Stimulated activated CD4-positive, alpha-beta T cell treated with anti-CD3 and anti-CD28 coated beads, Interleukin-12 subunit alpha, Interleukin-12 subunit beta, amount 100 ng/mL, for 24 hours (primary cell): ENCODE measurements at places on chromosomes 13 and 19.

GRCh38 chr13:111575276-111575675 lies 254.8 kb downstream of the TEX29 start:
- DNase-seq = no peak

- DNase-seq = no peak
Observed at GRCh38 chr19:2334986-2335846, 6.7 kb downstream of the SPPL2B start.

- DNase-seq = no peak
Observed at GRCh38 chr13:43072394-43072793, 49.0 kb downstream of the DNAJC15 start.

DNA sequence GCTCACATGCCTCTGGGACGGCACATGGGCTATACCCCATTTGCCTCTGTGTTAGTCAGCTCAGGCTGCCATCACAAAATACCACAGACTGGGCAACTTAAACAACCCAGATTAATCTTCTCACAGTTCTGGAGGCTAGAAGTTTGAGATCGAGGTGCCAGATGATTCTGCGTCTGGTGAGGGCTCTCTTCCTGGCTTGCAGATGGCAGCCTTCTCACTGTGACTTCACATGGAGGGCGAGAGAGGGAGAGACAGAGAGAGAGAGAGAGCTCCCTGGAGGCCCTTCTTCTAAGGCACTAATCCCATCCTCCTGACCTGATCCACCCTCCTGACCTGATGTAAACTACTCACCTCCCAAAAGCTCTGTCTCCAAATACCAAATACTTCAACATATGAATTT lies 55.0 kb downstream of the GPR12 start:
- DNase-seq = no peak

DNA sequence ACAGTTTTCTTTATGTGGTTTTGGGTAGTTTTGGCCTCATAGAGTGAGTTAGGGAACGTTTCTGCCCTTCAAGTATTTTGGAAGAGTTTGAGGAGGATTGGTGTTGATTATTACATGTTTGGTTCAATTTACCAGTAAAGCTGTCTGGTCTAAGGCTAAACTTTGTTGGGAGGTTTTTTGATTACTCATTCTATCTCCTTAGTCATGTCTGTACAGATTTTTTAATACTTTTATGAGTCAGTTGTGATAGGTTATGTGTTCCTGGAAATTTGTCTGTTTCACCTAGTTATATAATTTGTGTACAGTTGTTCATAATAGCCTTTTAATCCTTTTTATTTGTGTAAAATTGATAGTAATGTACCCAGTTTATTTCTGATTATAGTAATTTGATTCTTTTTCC lies 20.4 kb downstream of the RNF17 start:
- no peak for DNase-seq

GRCh38 chr13:111661052-111661451 lies 340.6 kb downstream of the TEX29 start:
- no peak for DNase-seq

GRCh38 chr13:42878721-42879120 lies 97.3 kb downstream of the FAM216B start:
- DNase-seq = no peak

GRCh38 chr19:3683405-3684053 lies 16.7 kb downstream of the PIP5K1C start:
- no peak for DNase-seq

GRCh38 chr13:43787518-43787891 lies 733 bp upstream of the ENOX1 start:
- no peak for DNase-seq

DNA sequence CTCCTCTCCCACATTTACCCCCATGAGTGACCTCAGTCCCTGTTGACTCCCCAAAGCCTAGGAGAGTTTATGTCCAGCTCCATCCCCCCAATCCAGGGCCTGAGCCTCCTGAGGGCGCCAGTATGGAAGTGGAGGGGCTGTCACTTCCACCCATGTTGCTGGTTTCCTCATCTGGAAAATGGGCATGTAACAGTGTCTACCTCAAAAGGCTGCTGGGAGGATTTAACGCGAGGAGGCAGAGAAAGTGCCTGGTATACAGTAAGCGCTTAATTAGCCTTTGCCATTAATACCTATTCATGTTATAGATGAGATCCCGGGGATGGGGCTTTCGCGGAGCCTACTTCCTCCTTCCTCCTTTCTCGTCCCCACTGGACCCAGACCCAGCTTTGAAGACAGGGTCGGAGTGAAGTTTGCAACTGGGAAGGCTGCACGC lies 476 bp downstream of the TYK2 start:
- DNase-seq = no peak

GRCh38 chr13:80469853-80470381 lies 129.0 kb upstream of the SPRY2 start:
- no peak for DNase-seq

DNA sequence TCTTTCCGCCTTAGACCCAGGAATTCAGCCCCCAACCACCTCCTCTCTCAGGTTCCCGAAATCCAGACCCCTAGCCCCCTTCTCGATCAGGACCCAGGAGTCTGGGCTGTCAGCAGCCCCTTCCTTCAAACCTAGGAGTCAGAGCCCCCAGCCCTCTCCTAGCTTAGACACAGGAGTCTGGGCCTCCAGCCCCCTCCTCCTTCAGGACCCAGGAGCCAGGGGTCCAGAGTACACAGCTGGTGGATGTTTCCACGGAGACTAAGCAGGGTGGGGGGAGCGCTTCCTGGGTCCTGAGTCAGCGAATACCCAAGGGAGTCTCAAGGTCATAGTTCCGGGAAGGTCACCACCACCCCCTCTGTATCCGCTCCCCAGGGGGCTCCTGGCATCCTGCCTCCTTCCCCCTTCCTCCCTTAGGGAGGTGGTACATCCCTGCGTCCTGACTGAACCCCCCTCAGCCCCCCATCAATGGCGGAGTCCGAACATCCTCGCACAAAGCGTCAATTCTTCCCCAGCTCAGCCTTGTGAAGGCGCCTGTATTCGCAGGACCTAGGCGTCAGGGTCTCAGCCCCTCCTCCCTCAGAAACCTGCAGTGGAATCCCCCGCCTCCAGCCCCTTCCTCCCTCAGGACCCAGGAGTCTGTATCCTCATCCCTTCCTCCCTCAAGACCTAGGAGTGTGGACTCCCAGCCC lies 4.6 kb downstream of the CADM4 start:
- no peak for DNase-seq
